Heart right ventricle (tissue), 16 donors: ENCODE measurements at places on chromosomes 3 and 15.

- H3K36me3 ChIP-seq, result no peaks in the 10 kb centered on the region
- no peaks in the 10 kb centered on the region for H3K27me3 ChIP-seq
- DNase-seq, result no peak
Measured at GRCh38 chr3:42066516-42067181, 24.5 kb upstream of the TRAK1 start.

DNA sequence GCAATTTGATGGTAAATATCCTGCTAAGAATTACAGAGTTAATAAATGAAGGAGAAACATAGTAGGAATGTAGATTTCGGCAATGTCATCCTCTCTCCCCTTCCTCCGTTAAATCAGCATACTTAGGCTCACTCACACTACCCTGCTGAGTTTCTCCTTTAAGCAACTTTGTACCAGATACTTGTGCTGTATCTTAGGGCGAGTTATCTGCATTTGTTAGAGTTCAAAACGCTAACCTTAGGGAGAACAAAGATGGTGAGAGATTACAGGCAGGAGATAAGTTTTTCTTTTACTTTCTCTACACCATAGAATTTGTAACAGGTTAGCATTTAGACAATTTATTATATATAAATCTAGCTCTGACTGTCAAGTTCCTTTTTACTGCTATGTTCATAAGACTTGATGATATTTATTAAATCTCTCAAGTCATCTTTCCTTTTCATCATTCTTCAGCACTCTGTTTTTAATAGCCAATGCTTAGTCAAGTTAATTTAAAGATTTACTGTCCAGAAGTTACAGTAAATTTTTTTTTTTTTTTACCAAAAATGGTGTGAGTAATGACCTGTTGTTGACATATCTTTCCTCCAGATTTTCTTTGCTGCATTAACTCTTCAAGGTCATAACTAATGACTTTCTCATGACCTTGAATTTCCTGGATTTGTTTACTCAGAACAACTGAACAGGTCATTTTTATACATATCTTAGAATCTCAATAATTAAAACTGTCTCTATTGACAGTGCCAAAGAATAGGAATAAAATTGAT lies 22.2 kb downstream of the SUCNR1 start:
- H3K4me1 ChIP-seq, result peaks cover 2% of the 10 kb centered on the region
- H3K27me3 ChIP-seq, result no peaks in the 10 kb centered on the region

- H3K27me3 ChIP-seq, result peaks cover 3% of the 10 kb centered on the region
- H3K27ac ChIP-seq, result no peak overlapping the region
- H3K36me3 ChIP-seq, result no peaks in the 10 kb centered on the region
- peak overlapping the region; percentile 36 for H3K4me3 ChIP-seq
- peaks cover 3% of the 10 kb centered on the region for H3K4me1 ChIP-seq
Measured at GRCh38 chr15:40306908-40307307, 827 bp downstream of the PLCB2 start.

DNA sequence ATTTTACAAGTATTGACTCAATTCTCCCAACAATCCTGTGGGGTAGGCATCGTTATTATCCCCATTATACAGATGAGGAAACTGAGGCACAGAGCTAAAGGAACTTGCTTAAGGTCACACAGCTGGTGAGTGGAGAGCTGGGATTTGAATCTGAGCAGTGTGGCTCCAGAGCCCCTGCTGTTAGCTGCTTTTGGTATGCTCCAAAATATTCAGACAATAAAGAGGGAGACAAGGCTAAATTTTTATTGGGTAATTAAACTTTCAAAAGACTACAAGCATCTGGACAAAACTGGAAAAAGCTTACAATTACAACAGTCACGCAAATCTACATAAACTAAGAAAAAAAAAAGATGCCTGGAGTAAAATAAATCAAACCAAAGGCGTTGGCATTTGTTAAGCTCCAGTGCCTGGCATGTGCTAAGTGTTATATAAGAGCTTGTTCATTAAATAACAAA lies 27.7 kb downstream of the CCDC13 start:
- H3K4me1 ChIP-seq, result peaks cover 48% of the 10 kb centered on the region
- no peak overlapping the region for H3K4me3 ChIP-seq
- no peaks in the 10 kb centered on the region for H3K27me3 ChIP-seq
- DNase-seq, result no peak
- peak overlapping the region; percentile 25 for H3K27ac ChIP-seq

GRCh38 chr3:21238661-21239060 lies 512.3 kb downstream of the ZNF385D start:
- H3K27me3 ChIP-seq, result no peaks in the 10 kb centered on the region
- no peaks in the 10 kb centered on the region for H3K36me3 ChIP-seq
- no peaks in the 10 kb centered on the region for H3K4me1 ChIP-seq

GRCh38 chr3:122973893-122974615 lies 53.5 kb downstream of the SEMA5B start:
- H3K4me1 ChIP-seq, result peaks cover 86% of the 10 kb centered on the region
- H3K27ac ChIP-seq, result peak overlapping the region; percentile 75
- H3K4me3 ChIP-seq, result no peak overlapping the region
- peak; percentile 58 for DNase-seq
- no peaks in the 10 kb centered on the region for H3K36me3 ChIP-seq
- H3K27me3 ChIP-seq, result no peaks in the 10 kb centered on the region

DNA sequence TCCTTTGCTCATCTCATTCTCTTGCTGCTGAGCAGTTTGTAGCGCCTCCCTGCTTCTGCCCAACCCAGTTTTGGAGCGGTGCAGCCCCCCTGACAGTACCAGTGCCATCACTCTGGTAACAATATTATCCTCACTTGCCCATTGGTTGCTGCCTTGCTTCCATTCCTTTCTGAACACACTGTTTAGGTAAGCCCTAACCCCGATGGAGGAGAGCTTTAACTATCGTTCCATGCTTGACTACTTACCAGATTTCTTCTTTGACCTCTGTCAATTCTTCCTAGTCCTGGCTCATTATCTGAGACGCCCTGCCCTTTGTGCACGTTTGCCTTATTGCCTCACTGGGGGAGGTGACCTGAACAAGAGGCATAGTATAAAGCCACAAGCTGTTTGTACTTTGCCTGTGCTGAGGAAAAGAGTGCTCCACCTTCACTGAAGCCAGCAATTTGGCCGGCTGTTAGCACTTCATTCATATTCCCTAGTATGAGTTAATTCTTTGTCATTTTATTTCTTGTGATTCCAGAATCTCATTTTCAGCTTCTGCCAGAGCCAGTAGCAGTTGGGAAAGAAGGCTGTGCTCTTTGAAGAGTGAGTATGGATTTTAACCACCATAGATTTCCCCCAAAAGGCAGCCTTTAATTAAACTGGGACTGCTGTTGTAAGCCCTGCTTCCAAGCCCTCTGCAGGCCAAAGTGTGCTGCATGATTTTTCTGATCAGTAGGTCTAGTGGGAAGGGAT lies 11.9 kb downstream of the ABHD6 start:
- no peak overlapping the region for H3K4me3 ChIP-seq
- no peaks in the 10 kb centered on the region for H3K4me1 ChIP-seq
- no peak overlapping the region for H3K27ac ChIP-seq
- DNase-seq, result no peak
- H3K27me3 ChIP-seq, result no peaks in the 10 kb centered on the region

DNA sequence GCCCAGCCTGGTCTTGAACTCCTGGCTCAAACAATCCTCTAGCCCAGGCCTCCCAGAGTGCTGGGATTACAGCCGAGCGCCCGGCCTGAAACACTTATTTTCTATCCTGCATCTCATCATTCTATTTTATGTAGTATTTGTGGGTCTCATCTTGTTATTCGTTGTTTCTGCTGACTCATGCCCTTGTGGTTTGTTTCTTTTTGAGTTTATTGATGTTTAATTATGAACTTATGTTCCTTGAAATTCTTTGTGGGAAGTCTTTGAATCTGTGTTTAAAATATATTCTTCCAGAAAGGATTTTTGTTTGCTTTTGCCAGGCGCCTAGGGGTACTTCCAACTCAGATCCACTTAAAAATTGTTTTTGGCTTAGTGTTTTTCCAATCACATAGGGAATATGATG lies 78.3 kb upstream of the C15orf39 start:
- H3K4me3 ChIP-seq, result no peak overlapping the region
- no peak overlapping the region for H3K27ac ChIP-seq
- peaks cover 15% of the 10 kb centered on the region for H3K4me1 ChIP-seq
- H3K36me3 ChIP-seq, result no peaks in the 10 kb centered on the region
- no peaks in the 10 kb centered on the region for H3K27me3 ChIP-seq

- no peak overlapping the region for H3K4me3 ChIP-seq
- H3K4me1 ChIP-seq, result peaks cover 20% of the 10 kb centered on the region
- H3K27ac ChIP-seq, result no peak overlapping the region
- no peaks in the 10 kb centered on the region for H3K27me3 ChIP-seq
- H3K36me3 ChIP-seq, result no peaks in the 10 kb centered on the region
Measured at GRCh38 chr15:68494573-68495110, 62.7 kb upstream of the ITGA11 start.

GRCh38 chr3:79822076-79822475 lies 54.3 kb upstream of the ROBO1 start:
- no peak overlapping the region for H3K27ac ChIP-seq
- no peak overlapping the region for H3K4me3 ChIP-seq
- H3K36me3 ChIP-seq, result no peaks in the 10 kb centered on the region
- no peak for DNase-seq

GRCh38 chr15:75554717-75555116 lies 24.4 kb downstream of the PTPN9 start:
- no peak overlapping the region for H3K27ac ChIP-seq
- H3K36me3 ChIP-seq, result no peaks in the 10 kb centered on the region
- H3K27me3 ChIP-seq, result no peaks in the 10 kb centered on the region

DNA sequence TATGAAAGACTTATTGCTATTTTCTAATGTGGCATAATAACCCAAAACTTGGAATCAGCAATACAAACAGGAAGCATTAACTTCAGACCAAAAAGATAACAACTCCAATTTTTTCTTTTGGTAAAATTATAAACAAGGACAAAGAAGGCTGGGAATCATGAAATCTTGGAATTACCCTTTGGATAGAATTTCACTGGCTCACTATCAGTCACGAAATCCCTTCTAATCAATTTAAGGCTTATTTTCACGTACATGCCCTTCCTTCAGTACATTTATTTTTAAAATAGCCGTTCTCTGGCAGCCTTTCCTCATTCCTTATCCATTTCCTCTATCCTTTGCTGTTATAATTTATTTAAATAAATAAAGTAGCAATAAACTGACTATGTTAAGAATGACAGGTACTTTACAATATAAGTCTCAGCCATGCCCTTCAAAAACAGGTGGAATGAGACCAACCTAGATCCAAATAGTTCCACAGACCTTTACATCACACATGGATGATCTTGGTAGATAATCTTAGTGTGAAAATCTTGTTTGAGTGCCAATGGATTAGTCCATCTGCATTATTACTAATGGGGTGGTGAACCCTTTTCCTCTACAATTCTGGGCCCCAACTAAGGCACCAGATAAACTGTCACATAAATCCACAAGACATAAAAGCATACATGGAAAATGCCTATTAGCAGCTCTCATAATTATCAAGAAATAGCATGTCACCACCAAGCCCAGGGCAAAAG lies 38.9 kb downstream of the ABI3BP start:
- H3K27ac ChIP-seq, result no peak overlapping the region
- H3K4me1 ChIP-seq, result peaks cover 14% of the 10 kb centered on the region
- H3K4me3 ChIP-seq, result no peak overlapping the region
- DNase-seq, result no peak

GRCh38 chr3:29637068-29637467 lies 356.2 kb downstream of the RBMS3 start:
- H3K36me3 ChIP-seq, result no peaks in the 10 kb centered on the region
- peak; percentile 41 for DNase-seq
- H3K4me1 ChIP-seq, result peaks cover 48% of the 10 kb centered on the region

DNA sequence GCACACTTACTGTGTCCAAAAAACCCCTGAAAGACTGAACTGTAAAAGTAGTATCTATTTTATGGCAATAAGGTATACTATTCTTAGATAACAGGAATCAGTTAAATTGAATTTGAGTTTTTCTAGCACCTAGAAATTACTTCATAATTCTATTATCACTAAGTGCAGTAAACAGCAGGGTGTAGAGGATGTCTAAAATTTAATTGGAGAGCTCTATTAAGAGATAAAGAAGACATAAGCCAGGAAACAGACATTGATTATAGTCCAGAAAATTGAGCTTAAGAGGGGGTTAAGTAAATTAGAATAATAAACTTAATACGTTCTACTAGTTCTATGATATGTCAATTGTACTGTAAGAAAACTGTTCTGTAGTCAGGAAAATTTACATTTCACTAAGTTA lies 403.5 kb upstream of the CBLB start:
- H3K36me3 ChIP-seq, result no peaks in the 10 kb centered on the region
- H3K4me1 ChIP-seq, result no peaks in the 10 kb centered on the region
- DNase-seq, result no peak
- no peak overlapping the region for H3K27ac ChIP-seq

DNA sequence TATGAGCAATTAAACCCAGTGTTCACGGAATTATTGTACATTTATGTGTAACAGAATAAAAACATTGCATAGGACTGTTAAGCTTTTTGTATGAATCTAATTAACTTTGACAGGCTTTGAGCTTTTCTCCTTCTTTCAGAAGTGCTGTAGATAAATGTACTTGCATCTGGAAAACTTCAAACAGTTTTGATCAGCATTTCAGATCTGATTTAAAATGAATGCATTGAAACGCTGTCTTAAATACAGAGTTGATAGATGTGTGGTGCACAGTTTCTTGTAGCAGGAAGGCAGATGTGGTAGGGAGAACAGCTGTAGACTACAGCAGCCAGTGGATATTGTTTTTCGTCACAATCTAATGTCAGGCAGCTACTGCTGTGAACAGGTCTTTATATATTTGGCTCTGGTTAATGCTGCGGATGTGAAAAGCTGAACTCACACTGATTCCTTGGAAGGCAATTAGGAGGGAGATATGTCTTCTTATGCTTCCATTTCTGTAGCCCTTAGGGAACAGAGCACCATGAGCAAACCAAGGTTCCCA lies 193.8 kb upstream of the GOLIM4 start:
- no peaks in the 10 kb centered on the region for H3K36me3 ChIP-seq
- no peak overlapping the region for H3K27ac ChIP-seq
- H3K27me3 ChIP-seq, result no peaks in the 10 kb centered on the region
- DNase-seq, result no peak

GRCh38 chr3:19254189-19254588 lies 105.9 kb downstream of the KCNH8 start:
- no peak overlapping the region for H3K4me3 ChIP-seq
- H3K4me1 ChIP-seq, result no peaks in the 10 kb centered on the region
- H3K27ac ChIP-seq, result no peak overlapping the region
- no peaks in the 10 kb centered on the region for H3K36me3 ChIP-seq

DNA sequence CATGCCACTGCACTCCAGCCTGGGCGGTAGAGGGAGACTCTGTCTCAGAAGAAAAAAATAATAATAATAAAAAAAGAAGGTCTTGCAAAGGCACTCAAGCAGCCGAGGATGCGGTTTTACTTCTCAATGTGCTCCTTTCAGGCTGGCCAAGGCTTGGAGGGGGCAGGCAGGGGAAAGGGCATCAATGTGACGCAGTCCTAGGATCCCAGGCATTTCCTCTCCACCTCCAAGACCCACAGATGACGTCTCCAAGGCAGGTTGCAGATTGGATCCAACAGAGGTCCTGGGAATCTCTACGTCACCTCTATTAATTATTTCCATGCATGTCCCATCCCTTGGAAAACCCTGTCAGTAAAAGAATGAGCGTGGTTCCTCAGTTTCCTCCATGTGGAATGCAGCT lies 56.2 kb downstream of the FAM43A start:
- peaks cover 5% of the 10 kb centered on the region for H3K4me1 ChIP-seq
- H3K4me3 ChIP-seq, result no peak overlapping the region
- DNase-seq, result no peak
